ENCODE measurements at places on chromosomes 7 and 10. TPM values are rescaled to one million over a fixed set of nuclear protein-coding genes. Genes with fewer than 3 reads are reported as not detected.

Gene SPDYE2
- not detected for total RNA-seq

Gene RBAK
- total RNA-seq, result 5.5 TPM

Gene LRRC4
- not detected for total RNA-seq

Gene HOXA13
- total RNA-seq, result 1.7 TPM

Gene HOXA9
- 0.41 TPM for total RNA-seq

Data from A549 treated with Mapracorat at 1 μM for 4 hours (cell line).